Type B pancreatic cell (in vitro differentiated cells): ENCODE measurements at places on chromosomes 5 and 9.

GRCh38 chr5:180820788-180821321 lies 18.2 kb upstream of the MGAT1 start:
- DNase-seq = no peak

- DNase-seq = no peak
Measured at GRCh38 chr9:121842612-121842978, 191.2 kb downstream of the DAB2IP start.

- no peak for DNase-seq
Measured at GRCh38 chr5:140325486-140325885, 20.9 kb downstream of the HBEGF start.

- DNase-seq = no peak
Measured at GRCh38 chr9:16410601-16411280, 459.7 kb downstream of the BNC2 start.

GRCh38 chr5:109901628-109901981 lies 211.9 kb downstream of the MAN2A1 start:
- no peak for DNase-seq

DNA sequence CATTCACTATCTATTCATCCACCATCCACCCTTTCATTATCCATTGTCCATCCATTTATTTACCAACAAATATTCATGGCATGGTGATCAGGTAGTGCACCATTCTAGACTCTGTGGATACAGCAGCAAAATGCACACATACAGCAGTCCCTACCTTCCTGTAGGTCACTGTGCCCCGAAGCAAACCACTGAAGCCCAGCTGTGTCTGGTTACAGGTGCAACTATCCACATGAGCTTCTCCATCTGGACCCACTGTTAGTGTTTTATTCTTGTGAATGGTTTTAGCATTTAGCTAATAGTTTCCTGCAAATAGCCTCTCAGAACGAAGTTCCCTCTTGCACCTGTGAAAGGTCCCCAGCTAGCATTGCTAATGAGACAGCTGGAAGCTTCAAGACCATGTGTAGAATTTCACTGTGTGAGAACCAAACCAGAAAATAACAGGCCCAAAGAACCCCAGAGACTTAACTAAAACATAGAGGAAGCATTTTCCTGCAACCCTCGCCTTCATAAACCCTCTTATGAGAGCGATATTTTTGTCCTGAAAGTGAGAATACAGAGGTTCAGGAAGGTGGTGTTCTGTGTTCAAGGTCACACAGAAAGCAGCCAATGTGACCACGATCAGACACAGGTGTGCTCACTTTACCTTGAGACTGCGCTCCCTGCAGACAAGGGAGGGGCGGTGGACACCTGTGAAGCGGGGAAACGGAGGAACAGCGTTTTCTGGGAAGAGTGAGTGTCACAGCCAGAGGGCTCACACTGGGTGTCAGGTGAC lies 18.5 kb downstream of the PAEP start:
- peak; percentile 55 for DNase-seq

GRCh38 chr5:1554410-1554967 lies 30.7 kb upstream of the LPCAT1 start:
- DNase-seq = peak; percentile 60

DNA sequence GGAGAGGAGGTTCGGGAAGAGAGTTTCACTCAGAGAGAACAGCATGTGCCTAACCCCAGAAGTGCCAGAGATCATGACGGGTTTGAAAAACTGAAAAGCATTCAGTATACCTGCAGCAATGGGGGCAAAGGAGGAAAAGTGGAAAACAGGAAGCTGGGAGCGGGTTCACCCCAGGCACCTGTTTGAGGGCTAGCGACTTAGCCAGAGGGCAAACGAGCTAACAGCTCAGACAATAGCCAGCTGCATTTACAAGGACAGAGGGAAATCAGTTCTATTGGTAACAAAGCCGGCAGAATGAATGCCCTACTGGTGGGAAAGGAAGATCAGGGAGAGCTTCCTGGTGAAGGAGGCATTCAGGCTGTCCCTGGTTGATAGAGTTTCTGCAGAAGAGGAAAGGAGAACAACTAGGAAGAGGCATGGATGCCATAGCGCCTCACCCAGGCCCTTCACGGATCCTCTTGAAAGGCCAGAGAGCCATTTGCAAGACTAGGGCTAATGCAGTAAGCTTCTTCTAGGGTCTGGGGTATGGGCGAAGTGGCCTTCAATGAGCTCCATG lies 141.7 kb upstream of the ADRA1B start:
- DNase-seq = no peak

GRCh38 chr5:134948911-134949310 lies 18.8 kb upstream of the CATSPER3 start:
- no peak for DNase-seq

DNA sequence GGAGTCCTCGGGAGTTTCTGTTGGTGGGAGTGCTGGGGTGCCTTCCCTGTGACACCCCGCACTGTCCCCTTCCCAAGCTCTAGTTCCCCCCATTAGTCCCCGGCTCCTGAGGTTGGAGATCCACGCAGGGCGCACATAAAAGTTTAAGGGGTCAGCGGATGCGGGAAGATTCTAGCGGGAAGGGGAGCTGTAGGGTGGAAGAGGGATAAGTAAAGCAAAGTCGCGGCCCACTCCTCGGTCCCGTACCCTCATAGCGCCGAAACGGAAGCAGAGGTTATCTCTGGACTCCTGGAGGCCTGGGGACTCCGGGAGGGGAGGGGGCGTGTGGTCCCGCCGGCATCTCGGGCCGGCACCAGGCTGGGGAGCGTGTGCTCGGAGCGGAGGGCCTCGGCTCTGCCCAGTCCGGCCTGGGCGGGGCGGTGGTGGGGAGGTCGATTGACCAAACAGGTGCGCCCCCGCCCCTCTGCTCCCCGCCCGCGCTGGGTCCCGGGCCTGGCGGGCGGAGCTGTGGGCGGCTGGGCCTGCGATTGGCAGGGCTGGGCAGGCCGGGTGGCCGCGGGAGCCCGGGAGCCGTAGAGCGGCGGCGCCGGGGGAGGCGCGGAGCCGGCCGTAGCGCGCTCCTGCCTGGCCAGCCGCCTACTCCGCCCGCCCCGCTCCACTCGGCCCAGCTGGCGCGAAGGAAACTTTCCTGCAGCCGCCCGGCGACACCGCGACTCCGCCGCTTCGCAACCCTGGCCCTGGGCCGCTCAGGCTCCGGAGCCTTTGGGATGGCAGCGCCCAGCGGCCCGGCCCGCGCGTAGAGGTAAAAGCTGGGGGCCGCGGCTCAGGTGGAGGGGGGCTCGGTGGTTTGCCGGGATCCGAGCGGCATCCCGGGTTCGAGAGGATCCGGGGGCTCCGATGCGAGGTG lies 52.2 kb upstream of the DAB2IP start:
- DNase-seq = peak; percentile 83

- no peak for DNase-seq
Measured at GRCh38 chr9:71808068-71808467, 39.8 kb upstream of the CEMIP2 start.

- DNase-seq = no peak
Measured at GRCh38 chr9:122466456-122466855, 11.3 kb downstream of the OR1J1 start.

DNA sequence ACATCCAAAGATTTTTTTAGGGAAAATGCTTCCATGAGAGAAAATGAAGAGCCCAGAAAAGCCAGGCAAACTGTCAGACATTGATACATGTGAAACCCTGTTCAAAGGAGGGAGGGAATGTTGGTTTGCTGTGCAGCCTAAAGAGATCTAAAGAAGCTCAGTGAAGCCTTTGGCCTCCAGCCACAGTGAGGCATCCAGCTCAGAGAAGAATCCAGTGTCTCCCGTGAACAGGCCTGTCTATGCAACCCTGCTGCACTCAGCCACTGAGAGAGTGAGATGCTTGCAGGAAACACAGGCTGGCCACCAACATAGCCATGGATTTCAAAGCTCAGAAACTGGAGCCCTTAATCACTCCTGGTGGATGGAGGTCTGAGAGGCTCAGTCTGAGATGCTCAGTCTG lies 171.4 kb upstream of the PLCXD3 start:
- DNase-seq = no peak

DNA sequence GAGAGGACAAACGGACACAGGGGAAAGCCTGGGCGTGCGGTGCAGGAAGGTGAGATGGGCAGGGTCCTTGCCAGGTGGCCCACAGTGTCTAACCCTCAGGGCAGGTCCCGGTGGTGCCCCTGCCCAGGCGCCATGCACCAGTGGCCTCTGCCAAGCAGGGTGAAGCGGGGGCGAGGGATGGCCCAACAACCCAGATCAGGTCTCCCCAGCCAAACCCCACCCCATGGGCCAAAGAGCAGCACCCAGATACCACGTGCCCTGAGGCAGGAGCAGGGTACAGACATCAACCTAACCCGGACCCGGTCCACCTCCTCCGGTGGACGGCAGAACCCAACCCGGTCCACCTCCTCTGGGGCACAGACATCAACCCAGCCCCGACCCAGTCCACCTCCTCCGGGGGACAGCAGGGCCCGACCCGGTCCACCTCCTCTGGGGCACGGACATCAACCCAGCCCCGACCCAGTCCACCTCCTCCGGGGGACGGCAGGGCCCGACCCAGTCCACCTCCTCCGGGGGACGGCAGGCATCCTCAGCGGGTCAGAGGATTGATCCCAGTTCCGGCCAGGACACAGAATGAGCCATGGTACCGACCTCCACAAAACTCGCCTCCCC lies 12.8 kb downstream of the SLC12A7 start:
- DNase-seq = no peak

- no peak for DNase-seq
Measured at GRCh38 chr5:132601071-132601728, 44.4 kb downstream of the RAD50 start.

- no peak for DNase-seq
Measured at GRCh38 chr5:143249851-143250250, 153.6 kb downstream of the NR3C1 start.

- DNase-seq = peak; percentile 87
Measured at GRCh38 chr5:17217493-17218352, at the start of gene BASP1. Gene BASP1, plus strand, starts transcription at chr5:17217631. Its CDS starts 57,586 bp downstream, at chr5:17275217.

- no peak for DNase-seq
Measured at GRCh38 chr9:122814545-122814944, 13.8 kb downstream of the PDCL start.

DNA sequence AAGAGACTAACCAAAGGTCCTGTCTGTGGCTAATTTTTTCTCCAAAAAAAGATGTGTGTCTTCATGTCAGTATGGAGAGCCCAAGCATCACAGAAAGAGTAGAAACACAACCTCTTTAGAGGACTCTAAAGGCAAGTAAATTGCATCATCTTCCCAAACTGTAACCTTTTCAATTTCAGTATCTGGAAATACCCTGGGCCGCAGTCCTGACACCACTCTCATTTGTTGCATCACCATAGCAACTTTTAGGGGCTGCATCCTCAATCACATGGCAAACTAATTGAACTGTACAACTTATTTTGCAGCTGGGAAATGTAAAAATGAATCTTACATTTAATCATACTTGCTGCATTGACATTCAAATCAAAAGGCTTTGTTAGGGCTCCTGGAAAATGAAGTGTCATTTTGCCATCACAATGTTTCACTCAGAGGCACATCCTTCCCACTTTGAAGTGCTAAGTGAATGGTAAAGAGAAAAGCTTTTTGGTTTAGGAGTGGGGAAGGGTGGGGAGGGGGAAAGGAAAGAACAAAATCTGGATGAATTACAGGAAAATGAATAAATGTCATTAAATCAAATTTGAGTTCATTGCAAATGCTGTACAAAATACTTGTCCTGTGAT lies 60.6 kb upstream of the GRIA1 start:
- DNase-seq = no peak

DNA sequence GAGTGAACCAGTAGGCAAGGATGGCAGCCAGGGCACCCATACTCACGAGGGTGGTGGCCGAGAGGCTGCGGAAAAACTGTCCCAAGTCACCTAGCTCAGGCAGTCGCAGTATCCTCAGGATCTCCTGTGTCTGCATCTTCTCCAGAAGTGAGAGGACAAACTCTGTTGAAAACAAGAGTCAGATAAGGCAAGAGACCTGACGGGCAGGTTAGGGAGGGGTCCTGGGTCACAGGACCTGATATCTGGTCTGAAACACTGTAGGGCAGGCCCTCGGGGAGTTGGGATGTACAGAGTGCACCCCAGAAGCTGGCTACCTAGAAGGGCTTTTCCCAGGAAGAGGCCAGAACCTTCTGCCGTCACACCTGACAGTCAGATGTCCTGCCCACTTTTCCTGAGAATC lies 17.4 kb downstream of the ACSL6 start:
- no peak for DNase-seq

- DNase-seq = no peak
Measured at GRCh38 chr5:178320281-178320855, 87.8 kb upstream of the PHYKPL start.

GRCh38 chr5:173496883-173497255 lies 119.6 kb downstream of the BOD1 start:
- DNase-seq = no peak

DNA sequence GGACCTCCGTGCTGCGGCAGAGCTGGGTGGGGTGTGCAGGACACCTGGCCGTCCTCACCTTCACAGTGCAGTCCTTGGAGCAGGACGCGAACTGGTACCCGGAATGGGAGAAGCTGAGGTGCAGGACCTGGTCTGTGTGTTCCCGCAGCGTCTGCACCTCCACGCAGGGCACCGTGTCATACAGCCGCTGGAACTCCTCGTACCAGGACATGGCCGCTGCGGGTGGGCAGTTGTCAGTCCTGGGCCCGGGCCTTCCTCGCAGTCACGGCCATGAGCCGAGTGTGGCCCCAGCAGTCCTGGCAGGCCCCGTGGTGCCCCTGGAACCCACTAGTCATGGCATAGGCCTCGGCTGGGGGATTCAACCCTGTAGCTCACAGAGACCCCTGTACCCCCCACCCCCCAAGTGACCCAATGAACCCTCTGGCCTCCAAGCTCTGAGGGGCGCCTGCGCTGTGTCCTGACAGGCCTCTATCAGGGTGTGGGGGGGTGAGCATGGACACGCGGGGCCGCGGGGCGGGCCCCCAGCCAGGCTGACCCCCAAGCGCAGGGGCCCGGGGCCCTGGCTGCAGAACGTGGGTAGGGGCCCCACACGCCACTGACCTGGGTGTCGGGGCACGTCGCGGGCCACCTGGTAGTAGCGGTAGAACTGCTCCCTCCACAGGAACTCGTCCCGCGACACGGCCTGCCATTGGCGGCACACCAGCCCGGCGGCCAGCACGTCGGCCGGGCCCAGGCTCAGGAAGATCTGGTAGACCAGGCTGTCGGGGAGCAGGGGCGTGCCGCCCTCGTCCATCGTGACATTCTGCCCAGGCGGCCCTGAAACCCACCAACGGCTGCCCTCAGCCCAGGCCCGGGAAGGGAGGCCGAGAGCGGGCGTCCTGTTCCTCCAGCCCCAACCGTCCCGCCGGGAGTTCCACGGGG lies 987 bp downstream of the FBXW5 start:
- DNase-seq = no peak

DNA sequence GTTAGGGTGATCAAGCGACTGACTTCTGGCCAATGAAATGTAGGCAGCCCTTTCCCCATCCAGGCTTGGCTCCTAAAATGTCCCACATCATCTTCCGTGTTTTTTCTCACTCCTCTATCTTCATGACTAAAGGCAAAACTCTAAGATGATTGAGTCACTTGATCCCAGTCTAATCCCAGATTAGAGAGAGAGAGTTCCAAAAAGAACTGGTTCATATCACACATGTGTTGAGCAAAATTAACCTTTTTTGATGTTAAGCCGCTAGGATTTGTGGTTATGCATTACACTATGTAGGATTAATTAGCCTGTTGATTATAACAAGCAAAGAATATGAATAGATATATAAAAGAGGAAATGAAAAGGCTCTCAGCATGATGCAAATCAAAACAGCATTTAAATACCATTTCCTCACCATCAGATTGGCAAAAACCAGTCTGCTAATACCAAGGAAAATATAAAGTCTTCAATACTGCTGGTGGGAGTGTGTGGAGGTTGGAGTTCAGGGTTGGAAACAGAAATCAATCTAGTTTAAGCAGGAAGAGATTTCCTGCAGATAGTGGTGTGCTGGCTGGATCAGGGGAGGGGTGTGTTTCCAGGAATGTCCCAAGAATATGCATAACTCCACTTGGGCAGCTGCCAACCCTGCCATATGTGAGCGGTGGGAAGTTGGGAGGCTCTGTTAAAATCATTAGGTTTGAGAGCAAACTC lies 187.6 kb upstream of the S1PR3 start:
- no peak for DNase-seq
